ENCODE measurements at places on chromosomes 1 and 21. TPM values are rescaled to one million over a fixed set of nuclear protein-coding genes. Genes with fewer than 3 reads are reported as not detected.

SRSF10 gene
- 46.4 TPM for total RNA-seq

ZNF697 gene
- 0.22 TPM for total RNA-seq

KRTAP12-4 gene
- total RNA-seq: not detected

LRRIQ3 gene
- 0.12 TPM for total RNA-seq

DNA sequence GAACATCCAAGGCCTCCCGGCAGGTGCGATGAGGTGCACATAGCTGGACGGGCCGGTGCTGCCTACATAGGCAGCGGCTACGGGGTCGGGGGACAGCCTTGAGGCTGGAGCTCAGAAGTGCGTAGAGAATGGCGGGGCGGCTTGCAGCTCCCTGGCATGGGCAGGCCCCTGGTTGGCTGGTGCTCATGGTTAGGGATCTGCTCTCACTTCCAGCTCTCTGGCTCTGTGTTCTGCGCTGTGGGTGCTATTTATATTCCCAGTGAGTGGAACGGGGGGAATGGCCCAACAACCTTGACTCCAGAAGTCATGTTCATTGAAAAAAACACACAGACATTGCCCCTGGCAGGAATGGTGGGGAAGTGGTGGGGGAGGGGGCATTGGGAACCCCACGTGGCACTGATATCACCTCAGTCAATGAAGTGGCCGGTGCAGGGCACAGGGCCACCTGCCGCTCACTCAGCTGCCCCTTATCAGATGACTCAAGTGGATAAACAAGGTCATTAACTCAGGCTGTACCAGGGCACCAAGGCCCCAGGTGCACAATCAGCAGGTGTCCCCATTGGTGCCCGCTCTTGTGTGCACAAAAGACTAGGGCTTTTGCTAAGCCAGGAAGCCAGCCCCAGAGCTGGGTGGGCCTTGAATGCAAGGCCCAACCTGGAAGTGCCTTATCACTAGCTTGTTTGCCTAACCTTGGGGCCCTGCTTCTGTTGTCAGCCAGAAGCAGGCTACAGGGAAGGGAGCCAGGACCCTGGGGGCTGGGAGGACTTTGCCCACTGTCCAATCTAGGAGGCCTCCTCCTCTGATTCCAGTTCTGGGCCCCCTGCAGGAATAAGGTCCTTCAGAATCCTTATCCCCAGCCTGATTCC lies at the start of gene NR0B2:
NR0B2 (minus strand) TSS at position 222 of the 866 bp plus-strand sequence; CDS start at position 187, 35 bp downstream.
- no peak for DNase-seq

GRCh38 chr1:190908246-190908645 lies 430.6 kb upstream of the BRINP3 start:
- DNase-seq: no peak

- DNase-seq: peak; percentile 76
Measured at GRCh38 chr21:16072737-16073136, 343.0 kb downstream of the USP25 start.

GRCh38 chr1:168488138-168488537 lies 55.7 kb downstream of the XCL2 start:
- DNase-seq: peak; percentile 31

DNA sequence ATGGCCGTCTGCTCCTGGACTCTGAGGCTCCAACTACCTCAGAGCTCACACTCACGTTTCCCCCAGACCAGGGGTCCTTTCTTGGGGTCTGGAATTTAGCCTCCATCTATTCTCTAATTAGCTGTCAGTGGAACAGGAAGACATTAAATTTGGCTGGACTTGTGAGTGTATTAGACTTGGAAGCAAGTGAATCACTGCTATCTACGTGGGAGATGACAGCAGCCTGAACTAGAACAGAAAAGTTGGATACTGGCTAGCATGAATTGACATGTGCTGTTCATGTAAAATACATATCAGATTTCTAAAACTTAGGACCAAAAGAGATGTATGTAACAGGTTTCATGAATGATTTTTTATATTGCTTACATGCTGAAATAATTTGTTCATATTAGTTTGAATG lies 28.0 kb downstream of the TAF5L start:
- no peak for DNase-seq

GRCh38 chr1:78155121-78155520 lies 109.4 kb downstream of the GIPC2 start:
- no peak for DNase-seq

Data from MG63 (cell line).